ENCODE measurements at places on chromosomes 3 and 15.

- no peak for DNase-seq
Measured at GRCh38 chr3:37566730-37567129, 294.9 kb upstream of the CTDSPL start.

DNA sequence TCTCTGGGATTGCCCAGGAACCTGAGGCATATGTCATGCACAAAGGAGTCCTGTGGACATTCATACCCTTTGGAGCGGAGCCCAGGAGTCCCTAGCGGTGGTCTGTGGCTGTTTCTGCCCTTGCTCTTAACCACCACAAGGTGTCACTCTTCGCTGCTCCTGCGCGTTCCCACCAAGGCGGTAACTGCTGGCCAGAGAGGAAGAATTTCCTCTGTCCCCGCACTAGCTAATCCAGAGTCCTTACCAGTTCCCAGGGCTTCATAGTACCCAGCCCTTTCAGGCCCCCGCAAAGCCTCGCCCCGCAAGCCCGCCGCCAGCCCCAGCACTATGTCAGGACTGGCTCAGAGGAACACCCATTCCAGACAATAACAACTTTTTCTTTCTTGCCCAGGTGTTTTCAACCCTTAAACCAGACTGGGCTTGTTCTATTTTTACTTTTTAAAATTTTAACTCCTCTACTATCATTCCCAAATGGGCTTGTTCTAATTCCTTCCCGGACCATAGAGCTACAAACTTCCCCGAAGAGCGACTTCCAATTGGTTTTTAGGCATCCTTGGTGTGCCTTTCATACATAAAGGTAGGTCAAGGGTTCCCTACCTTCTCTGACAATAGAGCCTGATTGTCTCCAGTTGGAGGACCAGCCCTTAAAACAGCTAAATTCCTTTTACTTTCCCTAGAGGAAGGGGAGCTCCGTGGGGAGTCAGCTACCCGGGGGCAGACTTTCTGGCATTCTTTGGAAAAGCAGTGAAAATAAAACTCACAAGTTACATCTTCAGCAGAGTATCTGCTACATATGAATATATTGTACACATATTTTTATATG is 31.8 kb upstream of the ZNF774 start:
- peak; percentile 72 for DNase-seq

DNA sequence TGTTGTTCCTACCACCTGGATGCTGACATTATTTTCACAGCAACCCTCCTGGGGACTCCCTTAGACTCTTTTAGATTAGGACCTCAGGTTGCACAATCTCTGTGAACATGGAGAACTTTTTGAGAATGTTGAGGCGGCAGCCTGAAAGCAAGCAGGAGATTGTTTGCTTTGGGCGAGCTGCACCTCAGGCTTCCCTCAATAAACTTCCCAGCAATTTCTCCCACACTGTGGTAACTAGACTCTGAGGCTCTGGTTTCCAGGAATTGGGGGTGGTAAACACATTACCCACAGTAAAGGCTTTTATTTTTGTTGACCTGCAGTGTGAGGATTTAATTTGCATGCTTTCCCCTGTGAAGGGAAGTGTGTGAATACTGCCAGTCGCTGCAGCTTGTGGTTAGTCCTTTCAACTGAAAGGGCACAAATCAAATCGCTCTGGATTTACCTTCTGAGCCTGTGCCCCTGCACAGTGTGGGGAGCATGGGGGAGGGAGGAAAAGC is 35.2 kb upstream of the SIAH2 start:
- no peak for DNase-seq

DNA sequence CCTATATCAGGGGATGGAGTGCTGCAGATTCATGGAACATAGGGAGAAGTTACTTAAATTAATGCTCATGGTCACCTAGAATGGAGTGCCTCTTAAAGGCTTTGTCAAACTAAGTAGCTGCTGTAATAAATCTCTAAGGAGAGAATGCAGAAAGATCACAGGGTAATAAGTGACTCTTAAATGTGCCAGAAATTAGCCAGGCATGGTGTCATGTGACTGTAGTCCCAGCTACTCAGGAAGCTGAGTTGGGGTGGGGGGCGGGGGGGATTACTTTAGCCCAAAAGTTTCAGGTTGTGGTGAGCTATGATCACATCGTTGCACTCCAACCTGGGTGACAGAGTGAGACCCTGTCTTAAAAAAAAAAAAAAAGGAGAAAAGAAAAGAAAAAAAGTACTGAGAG is 90.9 kb upstream of the ASB14 start:
- DNase-seq: no peak

DNA sequence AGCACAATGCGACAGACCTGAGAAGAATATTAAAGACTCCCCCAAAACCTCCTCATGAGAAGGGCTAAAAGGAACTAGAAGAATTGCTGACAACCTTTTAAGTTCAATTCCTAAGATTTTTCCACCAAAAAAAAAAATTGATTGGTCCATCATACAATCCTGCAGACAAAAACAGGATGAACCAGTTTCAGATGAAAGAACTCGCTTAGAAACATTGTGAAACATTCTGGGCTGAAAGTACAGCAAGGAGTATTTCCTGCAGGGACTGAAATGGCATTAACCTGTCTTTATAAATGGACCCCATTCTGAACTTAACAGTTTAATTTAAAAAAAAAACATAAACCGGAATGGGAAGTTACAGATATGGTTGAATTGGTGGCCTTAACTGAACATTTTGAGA is 96.0 kb upstream of the FAM174B start:
- DNase-seq: no peak
